ENCODE measurements at places on chromosomes 12 and 14.
A peak's percentile ranks its signal among the peaks of the same experiment; 100 is the strongest.

GRCh38 chr12:72974954-72975555, 702.9 kb downstream of the TRHDE start:
- no peak for ATAC-seq

- peak; percentile 26 for ATAC-seq
These were observed 40.2 kb downstream of the PROX2 start for GRCh38 chr14:74835645-74836250.

DNA sequence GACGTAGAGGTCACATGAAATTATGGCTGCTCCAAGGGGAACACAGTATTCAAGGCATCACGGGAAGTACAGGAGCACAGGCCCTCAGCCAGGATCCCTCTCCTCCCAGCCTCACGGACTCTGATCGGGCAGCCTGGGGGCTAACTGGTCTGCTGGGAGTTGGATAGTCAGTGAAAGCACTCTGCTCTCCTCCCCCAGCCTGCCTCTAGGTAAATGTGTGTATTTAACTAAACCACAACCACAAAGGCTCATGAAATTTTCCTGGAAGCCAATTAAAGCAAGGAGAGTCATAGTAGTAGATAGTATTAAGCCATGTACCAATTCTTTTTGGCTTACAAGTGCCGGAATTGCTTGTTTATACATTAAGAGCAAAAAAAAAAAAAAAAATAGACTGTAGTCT, 254.3 kb downstream of the MSRB3 start:
- ATAC-seq, result no peak

- no peak for ATAC-seq
These were observed 155.1 kb downstream of the CCDC59 start for GRCh38 chr12:82203086-82203485.

- no peak for ATAC-seq
These were observed 18.8 kb upstream of the RCOR1 start for GRCh38 chr14:102573591-102574046.

DNA sequence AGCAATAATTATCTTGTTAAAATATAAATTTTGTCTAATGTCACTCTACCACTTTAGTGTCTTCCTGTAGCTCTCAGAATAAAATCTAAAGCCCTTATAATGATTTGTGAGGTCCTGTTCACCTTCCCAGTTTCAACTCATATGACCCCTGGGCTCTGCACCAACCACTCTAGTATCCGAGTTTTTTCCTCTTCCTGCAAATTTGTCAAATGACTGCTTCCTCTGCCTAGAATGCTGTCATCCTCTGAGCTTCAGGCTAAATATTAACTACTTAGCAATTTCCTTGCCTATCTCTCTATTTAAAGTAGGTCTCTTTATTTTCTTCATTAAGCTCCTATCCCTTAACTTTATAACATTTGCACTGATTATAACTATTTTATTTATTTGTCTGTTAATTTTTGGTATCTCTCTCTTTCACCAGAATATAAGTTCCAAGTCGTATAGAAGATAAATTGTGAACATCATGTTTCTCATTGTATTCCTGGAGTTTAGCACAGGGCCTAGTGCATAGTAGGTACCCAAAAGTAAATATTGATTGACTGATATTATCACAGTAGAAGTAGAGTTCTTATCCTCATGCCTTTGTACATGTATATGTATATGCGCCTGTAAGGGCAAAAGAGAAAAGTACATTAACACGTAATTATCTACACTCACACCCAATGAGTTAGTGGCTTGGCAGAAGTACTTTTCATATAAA, 196.0 kb downstream of the BCAT1 start:
- ATAC-seq, result no peak

- no peak for ATAC-seq
These were observed 3.6 kb upstream of the WSB2 start for GRCh38 chr12:118064608-118065007.

- ATAC-seq, result no peak
These were observed 82.8 kb downstream of the BTG1 start for GRCh38 chr12:92062539-92063493.

DNA sequence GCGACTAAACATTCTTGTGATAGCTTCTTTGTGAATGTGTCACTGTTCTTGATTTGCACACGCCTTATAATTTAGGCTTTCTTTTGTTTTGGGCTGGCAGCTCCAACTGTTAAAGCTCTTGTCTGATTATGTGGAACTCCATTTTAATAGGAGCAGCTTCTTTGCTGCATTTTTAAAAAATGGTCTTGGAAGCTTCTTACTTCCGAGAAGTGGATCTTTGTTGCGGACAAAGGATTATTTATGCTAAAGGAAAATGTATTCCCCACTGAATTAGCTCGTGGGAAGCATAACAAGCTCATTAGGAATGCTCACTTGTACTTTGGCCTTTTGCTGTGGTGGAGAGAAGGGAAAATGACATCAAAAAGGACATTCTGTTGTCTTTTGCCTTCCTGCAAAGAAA, 20.0 kb downstream of the GAS2L3 start:
- peak; percentile 66 for ATAC-seq

DNA sequence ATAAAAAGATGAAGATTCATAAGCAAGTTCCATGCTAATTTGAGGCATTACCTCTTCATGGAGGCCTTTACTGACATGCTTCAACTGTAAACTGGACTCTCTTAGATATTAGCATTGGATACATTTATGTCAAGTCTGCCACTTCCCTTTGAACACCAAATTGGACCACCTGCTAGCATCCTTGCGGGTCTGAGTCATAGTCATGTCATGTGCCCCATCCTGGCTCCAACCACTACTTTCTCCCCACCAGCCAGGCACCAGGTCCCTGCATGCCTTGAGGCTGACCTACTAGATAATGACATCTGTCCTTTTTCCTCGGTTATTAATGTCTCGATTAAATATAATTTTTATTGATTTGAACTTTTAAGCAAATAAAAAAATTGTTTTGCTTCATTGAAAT, 32.9 kb upstream of the EEA1 start:
- no peak for ATAC-seq

DNA sequence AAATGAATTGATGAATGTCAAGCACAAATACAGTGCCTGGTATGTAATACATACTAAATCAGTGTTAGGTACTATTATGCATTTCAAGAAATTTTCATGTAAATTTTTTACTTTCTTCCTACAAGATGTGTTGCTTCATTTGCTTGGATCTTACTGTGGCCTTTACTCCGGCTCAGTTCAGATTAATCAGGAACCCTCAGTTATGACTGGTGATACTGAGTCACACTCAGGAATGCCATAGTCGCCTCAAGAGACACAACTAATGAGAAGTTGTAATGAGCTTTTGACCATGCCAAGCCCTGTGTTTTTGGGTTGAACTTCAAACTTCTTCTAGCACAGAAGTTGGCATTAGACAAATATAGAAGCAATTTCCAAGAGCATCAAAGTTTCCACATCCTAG, 96.0 kb downstream of the TGFB3 start:
- no peak for ATAC-seq

DNA sequence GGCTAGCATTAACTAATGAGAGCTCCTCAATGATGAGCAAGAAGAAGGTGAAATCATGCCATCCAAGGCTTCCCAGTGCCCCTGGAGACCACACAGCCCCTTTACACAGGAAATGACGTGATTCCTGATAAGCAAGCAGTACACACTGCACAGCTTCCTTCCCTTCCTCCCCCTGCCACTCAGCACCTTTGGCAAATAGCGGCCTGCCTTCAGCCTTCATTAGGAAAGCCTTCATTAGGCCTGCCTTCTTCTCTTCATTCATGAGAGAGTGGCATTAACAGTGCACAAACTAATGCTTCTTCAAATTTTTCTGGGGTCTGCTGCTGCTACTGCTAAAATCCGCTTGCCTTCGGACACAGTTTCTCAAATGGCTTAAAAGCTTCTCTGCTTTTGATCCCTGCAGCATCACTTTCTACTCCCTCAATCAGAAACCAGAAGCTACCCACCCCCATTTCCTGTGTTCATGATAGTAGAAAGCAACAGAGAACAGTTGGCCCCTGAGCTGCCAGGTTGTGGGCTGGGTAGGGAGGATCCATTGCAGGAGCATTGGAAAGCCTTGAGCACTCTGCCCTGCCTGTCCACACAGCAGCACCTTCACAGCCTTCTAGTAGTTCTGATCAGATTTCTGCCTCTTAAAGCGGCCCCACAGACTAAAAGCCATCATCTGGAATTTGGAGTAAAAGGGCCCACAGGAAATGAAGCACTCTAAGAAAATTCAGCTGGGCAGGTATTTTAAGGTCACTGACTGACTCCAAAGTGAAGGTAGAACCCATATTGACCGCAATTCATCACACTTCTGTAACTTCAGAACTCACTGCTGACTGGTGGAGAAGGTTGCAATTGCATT, 103.8 kb upstream of the ETV6 start:
- no peak for ATAC-seq

GRCh38 chr12:16359512-16360491, 12.4 kb downstream of the MGST1 start:
- ATAC-seq, result peak; percentile 86

- ATAC-seq, result no peak
These were observed 332.5 kb downstream of the RGS6 start for GRCh38 chr14:72264716-72265115.

GRCh38 chr12:123237646-123238329, 4.6 kb downstream of the MTRFR start:
- peak; percentile 48 for ATAC-seq

DNA sequence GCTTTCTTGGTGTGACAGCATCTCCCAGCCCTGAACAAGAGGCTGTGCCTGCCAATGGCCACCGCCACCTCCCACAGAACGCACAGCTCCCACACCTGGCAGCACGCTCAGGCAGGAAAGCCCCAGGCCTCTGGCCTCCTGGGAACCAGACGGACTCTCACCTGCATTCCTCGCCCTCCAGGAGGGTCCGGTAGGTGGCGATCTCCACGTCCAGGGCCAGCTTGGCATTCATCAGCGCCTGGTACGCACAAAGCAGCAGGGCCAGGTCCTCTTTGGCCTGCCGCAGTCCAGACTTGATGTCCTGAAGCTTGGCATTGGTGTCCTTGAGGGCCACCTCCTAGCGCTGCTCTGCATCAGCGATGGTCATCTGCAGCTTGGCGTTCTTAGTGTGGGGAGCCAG, 12.1 kb upstream of the KRT77 start:
- no peak for ATAC-seq

- no peak for ATAC-seq
These were observed 199.1 kb upstream of the KRR1 start for GRCh38 chr12:75710361-75711069.

DNA sequence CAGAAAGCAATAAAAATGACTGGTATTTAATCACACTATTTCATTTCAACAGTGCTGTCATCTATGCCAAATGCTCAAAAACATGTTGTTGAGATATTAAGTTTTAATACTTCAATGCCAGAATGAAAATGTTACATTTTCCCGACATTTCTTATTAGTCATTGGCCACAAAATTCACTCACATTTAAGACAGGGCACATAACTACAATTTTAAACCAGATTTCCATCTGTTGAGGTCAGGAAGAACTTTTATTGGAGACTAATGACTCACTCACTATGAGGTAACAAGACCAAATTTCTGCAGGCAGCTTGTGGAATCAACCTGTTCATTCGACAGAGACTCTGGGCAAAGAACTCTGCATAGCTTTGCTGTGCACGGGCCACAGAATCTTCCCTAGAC, 36.8 kb downstream of the PPTC7 start:
- ATAC-seq, result peak; percentile 80

- ATAC-seq, result no peak
These were observed 859.8 kb downstream of the FSCB start for GRCh38 chr14:43647302-43647701.

GRCh38 chr14:98926801-98927200, 345.2 kb downstream of the BCL11B start:
- no peak for ATAC-seq

All from SK-N-SH treated with all-trans-retinoic acid at 6 μM for 48 hours (cell line).